ENCODE measurements at places on chromosomes 1 and 21.
A peak's percentile ranks its signal among the peaks of the same experiment; 100 is the strongest.

DNA sequence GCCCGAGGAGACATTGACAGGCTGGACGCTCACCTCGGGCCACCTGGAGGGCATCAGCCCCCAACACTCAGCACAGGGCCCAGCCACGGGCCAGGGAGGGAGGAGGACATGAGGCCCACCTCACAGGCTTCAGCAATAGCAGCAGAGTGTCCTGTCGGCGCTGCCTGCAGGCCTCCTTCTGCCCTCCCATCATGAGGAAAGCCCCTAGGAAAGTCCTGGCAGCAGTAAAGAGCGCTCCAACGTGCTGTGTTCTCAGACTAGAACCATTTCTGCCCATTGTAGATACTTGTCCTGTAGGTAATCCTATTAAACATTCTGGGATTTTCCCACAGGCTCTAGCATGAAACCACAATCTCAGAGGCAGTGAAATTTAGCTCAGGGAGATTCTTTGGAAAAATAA lies 62.0 kb upstream of the GALNT2 start:
- no peak for DNase-seq

DNA sequence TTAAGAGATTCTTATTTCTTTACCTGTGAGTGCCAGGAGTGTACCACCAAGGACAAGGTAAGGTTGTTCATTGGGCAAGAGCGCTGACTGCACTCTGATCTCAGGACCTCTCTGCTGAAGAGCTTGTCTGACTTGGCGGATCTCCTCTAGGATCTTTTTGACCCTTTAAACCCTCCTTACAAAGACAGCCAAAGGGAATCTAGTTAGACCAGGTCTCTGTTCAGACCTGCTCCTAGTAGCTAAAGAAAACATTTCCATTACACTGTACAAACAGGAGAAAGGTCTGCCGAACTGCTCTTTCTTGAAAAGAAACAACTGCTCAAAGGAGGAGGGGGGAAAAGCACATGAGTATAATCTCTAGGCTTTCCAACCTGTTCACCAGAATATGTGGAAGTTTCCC lies 49.3 kb downstream of the SMYD2 start:
- DNase-seq, result no peak

GRCh38 chr1:19317126-19317910 lies 5.2 kb downstream of the SLC66A1 start:
- DNase-seq, result no peak

- no peak for DNase-seq
These were observed 48.9 kb upstream of the LEPR start for GRCh38 chr1:65371544-65371943.

GRCh38 chr1:10299151-10299550 lies 88.8 kb downstream of the KIF1B start:
- peak; percentile 10 for DNase-seq

- no peak for DNase-seq
These were observed 180.1 kb downstream of the KCNT2 start for GRCh38 chr1:196427976-196428734.

- DNase-seq, result no peak
These were observed 153.4 kb downstream of the KCNT2 start for GRCh38 chr1:196454792-196455191.

- peak; percentile 78 for DNase-seq
These were observed 119.8 kb downstream of the OSBPL9 start for GRCh38 chr1:51736702-51737101.

Data from small intestine (tissue), 16 donors.